ENCODE measurements at places on chromosomes 1 and 21.

GRCh38 chr21:26686278-26686677 lies 113.2 kb upstream of the CYYR1 start:
- no peak for DNase-seq

DNA sequence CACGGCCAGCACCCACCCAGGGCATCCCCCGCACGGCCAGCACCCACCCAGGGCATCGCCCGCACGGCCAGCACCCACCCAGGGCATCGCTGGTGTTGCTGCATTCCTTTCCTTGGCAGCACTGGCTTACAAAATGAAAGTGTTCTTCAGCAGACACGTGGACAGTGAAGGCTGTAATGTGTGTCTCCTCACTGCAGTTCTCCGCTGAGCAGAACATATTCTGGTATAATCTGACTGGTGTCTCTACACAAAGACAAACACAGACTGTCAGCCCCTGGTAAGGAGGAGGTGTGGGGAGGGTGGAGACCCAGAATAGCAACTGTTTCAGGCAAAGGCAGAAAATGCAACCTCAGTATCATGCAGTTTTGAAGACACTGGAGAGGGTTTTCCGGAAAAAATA lies 7.3 kb downstream of the LYPD8 start:
- no peak for DNase-seq

GRCh38 chr1:160618763-160619274 lies 28.0 kb downstream of the SLAMF1 start:
- DNase-seq: peak; percentile 98

DNA sequence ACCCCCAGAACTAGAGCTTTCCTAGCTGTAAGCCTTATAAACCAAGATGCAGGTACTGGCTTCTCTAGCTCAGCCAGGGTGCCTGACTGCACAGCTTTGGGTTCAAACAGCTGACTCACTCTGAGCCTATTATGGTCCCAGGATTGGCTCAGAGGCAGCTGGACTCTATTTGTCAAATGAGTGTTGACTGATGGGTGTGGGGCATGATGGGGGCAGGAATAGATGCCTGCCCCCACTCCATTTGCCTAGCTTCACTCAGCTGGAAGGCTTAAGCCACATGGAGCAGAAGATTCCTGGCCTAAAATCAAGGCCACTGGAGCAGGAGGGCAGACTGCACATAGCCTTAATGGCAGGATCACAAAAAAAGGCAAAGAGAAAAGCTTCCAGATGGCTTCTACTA lies 90.5 kb downstream of the PIK3R3 start:
- peak; percentile 98 for DNase-seq

DNA sequence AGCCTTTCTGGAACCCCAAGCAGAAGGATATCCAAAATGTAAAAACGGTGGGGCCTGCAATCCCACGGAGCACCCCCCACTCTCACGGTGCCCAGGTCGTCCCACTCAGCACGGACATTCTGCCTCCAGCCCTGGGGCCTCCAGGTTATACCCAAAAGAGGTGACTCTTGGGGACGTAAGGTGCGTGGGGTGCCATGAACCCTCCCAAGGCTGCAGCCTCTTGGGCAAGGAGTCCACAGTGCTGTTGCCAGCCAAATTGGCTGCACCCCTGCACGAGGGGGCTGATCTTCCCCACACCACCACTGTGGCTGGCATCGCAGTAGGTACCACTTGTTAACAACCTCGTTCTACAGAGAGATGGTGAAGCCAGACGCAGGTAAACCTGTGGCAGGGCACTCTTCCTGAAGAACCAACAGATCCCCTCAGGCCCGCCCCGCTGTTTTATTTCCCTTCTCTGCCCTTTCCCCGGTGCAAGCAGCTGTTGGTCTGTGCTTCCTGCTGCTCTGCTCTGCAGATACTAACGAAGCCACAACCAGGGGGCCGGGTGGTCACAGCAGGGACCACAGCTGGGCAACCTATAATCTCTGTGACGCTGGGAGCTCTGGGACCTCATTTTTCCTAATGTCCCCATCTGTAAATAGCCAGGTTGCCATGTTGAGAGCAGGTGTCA lies 8.7 kb downstream of the TFF3 start:
- DNase-seq: no peak

GRCh38 chr1:53326598-53327181 lies 1.2 kb downstream of the LRP8 start:
- no peak for DNase-seq

DNA sequence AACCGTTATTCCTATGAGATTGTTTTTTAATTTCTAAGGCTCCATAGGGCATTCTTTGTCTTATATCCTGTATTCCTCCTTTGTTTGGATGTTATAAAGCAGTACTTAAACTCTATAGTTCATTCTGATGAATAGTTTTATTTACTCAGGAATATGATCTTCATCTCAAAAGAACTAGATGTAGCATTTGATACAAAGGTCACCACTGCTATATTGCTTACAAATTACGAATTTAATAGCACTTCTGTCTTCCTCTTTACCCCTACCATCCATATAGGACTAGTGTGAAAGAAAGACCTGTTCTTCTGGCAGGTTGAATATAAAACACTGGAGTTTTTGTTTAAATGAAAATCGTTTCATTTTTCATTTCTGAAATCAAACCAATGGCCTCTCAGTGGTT lies 468.1 kb upstream of the CXADR start:
- no peak for DNase-seq

GRCh38 chr1:94821636-94822305 lies 1.6 kb downstream of the SLC44A3 start:
- peak; percentile 98 for DNase-seq

DNA sequence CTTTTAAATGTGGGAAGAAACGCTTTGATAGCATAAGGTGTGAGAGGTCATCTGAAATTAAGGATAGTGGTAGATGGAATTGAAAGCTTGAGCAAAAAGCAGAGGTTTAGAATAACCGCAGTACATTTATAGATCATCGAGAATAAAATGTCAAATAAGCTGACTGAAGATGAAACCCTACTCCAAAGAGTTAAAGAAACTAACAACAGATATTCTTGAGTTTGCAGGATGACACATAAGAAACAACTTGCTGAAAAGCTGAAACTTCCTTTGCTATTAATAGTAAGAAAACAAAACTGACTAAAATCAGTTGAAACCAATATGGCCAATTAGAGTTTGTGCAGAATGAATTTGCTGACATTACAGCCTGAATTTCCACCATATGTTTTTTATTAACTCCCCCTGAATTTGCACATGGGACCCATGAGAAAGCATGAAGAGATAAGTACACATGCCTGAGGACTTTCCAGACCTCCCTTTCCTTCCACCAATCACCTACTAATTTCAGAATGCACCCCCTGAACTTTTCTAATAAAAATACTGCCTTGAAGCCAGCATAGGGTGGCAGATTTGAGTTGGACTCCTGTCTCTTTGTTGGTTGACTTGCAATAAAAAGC lies 1.7 kb upstream of the C1orf185 start:
- DNase-seq: no peak

- no peak for DNase-seq
Measured at GRCh38 chr1:32051706-32052105, 21.0 kb upstream of the TMEM39B start.

- no peak for DNase-seq
Measured at GRCh38 chr1:199279872-199280645, 641.2 kb downstream of the PTPRC start.

DNA sequence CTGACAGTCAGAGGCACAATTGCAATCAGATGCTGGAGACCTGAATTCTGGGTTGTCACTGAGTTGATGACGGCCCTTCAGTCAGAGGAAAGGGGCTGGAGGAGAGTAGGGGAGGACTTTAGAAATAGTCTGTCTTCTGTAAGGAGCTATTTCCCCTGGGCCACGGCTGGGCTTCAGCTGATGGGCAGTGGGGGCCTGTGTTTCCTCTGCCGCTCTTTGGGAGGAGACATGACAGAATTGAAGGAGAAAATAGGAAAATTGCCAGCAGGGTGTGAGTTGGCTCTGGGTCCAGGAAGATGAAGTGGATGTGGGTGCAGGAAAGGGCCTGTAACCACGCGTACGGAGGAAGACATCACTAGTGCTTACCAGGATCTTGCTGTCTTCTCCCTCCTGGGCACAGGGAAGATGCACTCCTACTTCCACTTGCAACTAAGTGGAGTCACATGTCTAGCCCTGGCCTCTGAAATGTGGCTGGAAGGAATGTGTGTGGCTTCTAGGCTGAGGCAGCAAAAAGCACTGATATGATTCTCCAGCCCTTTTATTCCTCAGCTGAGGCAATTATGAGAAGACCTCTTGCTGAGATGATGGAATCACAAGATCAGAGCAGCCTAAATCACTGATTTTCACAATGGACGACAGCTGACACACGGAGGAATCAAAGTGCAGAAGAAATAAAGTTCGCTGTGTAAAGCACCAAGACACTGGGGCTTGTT lies 250.0 kb downstream of the GRIK3 start:
- no peak for DNase-seq

GRCh38 chr21:45858180-45858579 lies 123.4 kb upstream of the COL6A1 start:
- no peak for DNase-seq

DNA sequence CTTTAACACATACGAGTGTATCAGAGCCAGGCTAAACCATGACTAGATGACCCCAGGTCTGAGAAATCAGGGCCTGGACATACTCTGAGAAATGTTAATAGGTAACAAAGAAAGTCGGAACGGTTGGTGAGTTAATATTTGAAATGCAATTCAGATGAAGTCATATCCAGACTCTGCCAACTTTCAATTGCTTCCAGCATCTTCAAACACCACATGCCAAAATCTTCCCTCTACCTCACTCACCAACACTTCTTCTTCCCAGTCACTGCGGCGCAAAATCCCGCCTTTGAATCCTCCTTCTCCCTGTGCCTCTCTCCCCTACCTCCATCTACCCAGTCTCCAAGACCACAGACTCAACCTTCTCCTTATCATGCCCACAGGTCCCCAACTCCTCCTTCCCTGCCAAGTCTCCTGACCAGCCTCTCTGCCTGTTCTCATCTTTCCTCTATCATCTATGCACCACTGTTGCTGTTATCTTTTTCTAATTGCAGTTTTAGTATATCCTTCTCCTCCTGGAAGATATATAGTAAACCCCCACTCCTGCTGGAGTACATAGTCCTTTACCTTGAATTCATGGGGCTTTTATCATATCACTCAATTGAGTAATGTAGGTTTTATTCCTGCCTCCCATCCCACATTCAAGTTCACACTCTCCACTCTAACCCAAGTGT lies 41.3 kb downstream of the ZBTB18 start:
- no peak for DNase-seq

DNA sequence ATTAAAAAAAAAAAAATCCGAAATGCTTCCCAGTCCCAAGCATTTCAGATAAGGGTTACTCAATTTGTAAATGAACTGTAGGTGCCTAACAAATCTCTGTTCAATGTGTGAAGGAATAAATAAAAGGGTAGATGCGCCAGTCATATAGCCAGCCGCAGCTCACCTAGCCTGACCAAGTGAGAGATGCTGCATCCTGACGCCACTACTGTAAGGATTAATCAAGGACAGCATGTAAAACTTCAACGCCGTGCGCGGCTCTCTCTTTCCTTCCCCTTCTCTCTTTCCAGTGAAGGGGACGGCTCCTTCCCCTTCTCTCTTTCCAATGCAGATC lies 441 bp downstream of the PPT1 start:
- no peak for DNase-seq

GRCh38 chr1:43322506-43322905 lies 15.1 kb upstream of the MPL start:
- no peak for DNase-seq

- no peak for DNase-seq
Measured at GRCh38 chr21:38753114-38753513, 52.6 kb upstream of the ETS2 start.

DNA sequence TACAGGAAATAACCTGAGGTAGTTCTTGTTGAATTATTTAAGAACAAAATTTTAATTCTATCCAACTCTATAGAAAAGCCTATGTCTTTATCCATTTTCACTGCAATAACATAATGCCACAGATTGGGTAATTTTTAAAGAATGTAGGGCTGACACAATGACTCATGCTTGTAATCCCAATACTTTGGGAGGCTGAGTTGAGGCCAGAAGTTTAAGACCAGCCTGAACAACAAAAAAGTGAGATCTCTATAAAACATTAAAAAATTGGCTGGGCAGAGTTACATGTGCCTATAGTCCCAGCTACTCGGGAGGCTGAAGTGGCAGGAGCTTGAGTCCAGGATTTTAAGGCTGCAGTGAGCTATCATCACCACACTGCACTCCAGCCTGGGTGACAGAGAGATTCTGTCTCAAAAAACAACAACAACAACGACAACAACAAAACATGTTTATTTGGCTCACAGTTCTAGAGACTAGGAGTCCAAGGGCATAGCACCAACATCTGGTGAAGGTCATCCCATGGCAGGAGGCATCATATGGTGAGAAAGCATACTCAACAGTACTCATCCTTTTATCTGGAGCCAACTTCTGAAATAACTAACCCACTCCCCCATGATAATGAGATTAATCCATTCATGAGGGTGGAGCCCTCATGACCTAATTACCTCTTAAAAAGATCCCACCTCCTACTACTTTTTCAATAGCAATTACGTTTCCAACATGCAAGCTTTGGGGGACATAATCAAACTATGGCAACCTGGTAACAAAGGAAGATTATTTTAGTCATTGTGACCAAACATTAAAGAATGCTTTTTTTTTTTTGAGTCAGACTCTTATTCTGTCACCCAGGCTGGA lies 59.6 kb downstream of the ABL2 start:
- no peak for DNase-seq

DNA sequence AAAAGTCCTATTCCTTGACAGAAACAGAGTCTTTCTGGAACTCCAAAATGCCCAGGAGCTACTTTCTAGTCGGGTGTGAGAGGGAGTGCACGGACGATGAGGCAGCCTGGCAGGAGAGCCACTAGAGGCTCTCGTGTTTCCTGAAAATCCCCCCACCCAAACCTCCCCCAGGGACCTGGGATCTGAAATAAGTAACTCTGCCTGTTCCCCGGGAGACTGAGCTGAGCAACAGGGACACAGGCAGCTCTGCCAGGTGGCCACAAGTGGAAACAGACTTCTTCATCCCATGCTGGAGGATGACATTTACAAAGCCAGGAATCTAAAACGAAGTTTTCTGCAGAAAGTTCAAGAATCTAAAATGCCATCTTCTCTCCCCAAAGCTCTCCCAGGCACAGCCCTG lies 77.1 kb downstream of the ITPKB start:
- no peak for DNase-seq

DNA sequence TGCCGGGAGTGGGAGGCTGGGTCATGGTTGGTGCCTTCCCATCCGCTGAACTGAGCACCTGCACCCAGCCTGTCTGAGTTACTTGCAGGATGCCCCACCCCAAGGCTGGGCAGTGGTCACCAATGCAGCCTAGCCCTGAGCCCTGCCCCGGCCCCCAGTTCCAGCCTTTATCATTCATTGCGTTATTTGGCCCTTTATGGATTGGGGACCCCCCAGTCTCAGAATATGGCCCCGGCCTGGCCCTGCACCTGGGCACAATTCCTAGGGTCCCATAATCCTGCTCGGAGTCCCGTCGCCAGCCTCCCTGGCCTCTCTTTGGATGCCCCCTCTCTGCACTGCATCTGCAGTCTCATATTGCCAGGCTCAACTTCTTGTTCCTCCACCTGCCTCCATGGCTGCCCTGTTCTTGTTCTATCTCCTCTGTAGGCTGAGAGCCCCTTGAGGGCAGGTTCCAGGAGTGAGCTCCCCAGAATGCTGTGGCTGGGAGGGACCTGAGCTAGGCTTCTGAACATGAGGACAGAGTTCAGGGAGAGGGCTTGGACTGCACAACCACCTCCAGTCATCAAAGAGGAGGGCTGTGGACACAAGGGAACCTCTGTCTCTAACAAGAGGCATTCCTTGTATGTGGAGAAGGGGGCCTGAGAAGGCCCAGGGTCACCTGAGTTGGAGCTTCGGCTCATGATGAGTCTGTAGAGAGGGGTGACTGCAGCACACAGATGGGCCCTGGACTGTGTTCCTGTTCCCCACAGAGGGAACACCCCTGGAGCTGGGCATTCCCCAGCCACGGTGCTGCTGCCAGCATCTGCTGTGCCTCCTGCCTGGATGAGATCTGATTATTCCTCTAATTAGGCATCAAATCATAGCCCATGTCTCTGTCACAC lies 1.1 kb upstream of the KNCN start:
- DNase-seq: no peak
